Fibroblast of upper back skin (primary cell): ENCODE measurements at places on chromosomes 2 and 18.

DNA sequence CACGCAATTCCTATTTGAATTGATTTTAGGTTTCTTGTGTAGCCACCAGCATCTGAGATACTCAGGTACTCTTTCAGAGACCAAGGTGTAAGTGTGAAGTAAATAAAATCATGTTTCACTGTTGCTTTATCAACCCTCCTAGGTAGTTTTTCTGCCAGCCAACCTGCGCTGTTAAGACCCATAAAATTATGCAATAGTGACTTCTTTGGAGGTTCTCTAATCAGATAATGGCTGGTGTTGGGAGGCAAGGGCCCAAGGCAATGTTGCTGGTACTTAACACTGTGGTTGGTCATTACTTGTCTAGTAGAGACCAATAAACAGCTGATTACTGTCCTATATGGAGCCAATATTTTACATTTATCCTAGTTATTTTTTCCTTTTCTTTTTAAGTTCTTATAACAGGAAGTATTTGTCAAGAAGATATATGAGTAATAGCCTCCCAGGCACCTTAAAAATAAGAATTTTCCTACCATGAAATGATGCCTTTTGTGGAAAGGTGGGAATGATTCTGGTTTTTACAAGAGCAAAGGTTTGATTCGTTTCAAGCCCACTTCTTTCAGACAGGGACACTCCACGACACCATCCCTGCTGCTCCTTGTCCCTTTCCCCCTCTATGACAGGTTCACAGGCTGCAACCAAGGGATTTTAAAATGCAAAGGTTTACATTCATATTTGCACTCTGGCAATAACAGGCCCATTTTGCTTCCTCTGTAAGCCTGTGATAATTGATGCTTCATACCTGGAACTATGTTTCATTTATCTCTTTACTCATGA, 259.3 kb downstream of the MEIS1 start:
- DNase-seq = no peak

GRCh38 chr2:239804161-239805042, 220.7 kb downstream of the NDUFA10 start:
- no peak for DNase-seq

DNA sequence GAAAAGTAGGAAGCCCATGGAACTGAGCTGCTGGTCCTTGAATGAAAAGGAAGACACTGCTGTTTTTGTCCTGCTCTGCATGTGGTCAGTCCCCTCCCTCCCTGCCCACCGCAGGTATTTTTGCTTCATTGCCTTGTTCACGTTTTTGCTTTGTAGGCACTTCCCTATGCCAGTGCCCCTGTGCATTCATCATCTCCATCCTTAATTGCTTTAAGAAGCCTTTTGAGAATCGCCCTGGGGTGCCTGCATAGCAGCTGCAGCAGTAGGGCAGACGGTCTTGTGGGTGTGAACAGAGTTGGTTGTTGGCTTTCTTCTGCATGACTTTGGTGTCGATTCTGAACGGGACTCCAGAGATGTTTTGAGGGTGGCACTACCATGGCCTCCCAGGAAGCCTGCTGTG, 97.0 kb downstream of the CABLES1 start:
- DNase-seq = no peak

GRCh38 chr2:121627525-121628050, 21.7 kb downstream of the CLASP1 start:
- DNase-seq = no peak

DNA sequence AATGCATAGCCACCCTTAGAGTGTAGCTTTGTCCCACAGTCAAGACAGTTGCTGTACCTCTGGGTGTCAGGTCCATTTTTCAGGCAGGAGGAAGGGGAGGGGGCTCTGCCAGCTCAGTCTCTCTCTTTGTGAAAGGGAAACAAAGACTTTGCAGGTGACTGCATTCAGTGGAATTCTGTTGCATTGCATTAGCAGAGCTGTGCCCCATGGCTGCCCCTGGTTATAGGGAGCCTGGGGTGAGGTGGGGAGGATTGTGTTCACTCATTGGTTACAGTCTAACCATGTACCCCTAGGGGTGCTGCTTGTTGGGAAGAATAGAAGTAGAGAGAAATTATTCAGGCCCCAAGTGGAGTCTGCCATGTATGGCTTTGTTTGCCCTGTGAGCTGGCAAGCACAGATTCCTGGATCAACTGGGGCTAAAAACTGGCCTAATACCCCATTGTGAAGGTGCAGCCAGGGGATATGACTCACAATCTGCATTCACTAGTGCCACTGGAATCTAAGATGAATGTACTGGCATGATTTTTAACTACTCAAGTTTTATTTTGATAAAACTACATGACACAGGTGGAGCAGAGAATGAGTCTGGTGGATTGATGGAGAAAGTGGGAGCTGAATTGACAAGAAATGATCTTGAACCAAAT, 118.4 kb downstream of the SH3BP4 start:
- no peak for DNase-seq

DNA sequence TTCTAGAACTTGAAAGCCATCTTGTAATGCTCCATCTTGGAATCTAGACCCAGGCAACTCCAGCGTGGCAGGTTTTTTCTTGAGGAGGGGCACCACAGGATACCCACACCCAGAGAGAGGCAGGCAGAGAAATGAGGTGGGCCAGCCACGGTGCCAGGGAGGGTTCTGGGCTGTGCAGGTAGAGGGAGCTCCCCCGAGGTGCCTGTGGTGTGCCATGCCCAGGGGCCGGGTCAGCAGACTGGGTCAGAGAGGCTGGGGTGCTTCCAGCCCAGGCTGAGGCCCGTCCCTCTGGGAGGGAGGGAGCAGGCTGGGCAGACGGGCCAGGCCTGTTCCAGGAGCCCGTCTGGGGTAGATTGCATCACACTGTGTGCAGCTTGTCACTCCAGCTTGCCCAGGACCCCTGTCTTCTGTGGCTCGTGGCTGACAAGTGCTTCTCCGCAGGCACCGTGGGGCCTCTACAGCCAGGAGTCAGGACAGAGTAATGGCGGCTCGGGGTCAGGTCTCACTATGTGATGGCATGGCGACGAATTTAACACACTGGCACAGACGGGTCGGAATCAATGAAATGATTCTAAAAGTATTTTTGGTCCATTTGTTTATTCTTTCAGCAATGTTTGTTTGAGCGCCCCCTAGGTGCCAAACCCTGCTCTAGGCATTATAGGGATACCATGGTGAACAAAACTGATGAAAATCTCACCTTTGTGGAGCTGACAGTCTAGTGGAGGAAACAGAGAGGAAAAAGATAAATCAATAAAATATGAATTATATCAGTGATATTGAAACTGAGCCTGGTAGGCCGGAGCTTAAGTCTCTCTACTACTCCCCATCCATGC, 144.0 kb downstream of the ACOXL start:
- no peak for DNase-seq

DNA sequence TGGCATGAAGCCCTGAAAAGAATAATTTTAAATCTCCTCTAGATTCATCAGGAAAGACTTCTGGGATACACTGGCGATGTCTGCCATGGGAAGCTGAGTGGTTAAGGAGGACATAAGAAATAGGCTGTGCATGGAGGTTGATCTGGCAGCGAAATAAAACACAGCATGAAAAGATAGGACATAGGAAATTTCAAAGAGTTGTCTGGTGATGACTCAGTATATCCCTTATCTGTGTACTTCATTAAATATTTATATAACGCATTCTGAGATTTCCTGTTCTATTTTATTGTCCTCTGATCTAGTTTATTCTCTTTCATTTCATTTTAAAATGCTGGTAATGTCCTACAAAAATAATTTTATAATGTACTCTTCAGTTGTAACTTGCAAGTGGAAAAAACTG, 1337.3 kb upstream of the DDX18 start:
- DNase-seq = no peak

GRCh38 chr18:74635224-74635975, 37.7 kb downstream of the ZNF407 start:
- DNase-seq = no peak

GRCh38 chr2:164710837-164711765, 89.8 kb upstream of the GRB14 start:
- DNase-seq = no peak

- DNase-seq = no peak
Observed at GRCh38 chr2:126781206-126781605, 117.5 kb upstream of the TEX51 start.

DNA sequence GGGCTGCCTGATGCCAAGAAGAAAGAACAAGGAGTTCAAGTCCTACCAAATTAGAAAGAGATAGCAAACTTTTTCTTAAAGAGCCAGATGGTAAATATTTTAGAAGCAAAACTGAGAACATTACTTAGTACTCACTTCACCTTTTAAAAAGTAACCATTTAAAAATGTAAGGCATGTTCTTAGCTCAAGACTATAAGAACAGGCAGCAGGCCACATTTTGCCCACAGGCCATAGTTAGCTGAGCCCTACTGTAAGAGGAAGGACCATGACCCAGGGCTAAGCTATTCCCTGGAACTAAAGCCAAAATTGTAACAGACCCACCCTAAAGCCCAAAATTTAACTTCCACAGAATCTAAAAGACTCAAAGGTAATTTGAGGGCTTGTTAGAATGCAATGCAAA, 31.3 kb downstream of the USP40 start:
- peak; percentile 13 for DNase-seq

GRCh38 chr18:44870631-44871502, 190.2 kb downstream of the SETBP1 start:
- DNase-seq = no peak

- no peak for DNase-seq
Observed at GRCh38 chr2:240782886-240783818, 36.9 kb downstream of the KIF1A start.

GRCh38 chr18:10965119-10965518, 184.2 kb downstream of the PIEZO2 start:
- peak; percentile 27 for DNase-seq

DNA sequence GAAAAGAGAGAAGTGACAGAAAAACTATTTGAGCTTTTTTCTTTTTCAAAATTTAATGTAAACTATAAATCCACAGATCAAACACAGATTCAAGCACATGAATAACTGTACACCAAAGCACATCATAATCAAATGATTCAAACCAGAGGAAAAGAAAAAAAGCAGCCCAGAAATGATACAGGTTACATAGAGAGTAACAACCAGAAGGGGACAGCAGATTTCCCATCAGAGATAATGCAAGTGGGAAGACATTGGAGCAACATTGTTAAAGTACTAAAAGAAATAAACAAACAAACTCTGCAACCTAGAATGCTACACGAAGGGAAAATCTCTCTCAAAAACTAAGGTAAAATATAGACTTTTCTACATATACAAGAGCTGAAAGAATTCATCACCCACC, 34.5 kb downstream of the CMPK2 start:
- DNase-seq = no peak

DNA sequence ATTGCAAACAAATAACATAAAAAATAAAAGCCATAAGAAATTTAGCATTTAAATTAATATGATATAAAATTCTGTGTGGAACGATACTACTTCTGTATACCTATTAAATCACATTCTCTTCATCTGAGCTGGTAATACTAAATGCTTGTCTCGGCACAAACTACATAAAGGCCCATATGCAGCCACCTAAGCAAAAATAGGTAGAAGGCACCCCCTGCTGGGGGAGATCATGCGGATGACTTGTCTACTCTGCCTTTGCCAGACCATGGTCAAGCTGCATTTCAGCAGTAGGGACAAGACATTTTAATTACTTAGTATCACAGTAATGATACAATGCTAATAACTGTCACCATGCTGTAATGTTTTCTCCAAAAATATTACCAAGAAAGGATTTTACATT, 108.0 kb downstream of the CDH19 start:
- peak; percentile 42 for DNase-seq

- no peak for DNase-seq
Observed at GRCh38 chr2:1309507-1309906, 103.8 kb upstream of the TPO start.

GRCh38 chr2:163997466-163997865, 261.7 kb upstream of the FIGN start:
- no peak for DNase-seq

GRCh38 chr2:174939046-174939445, 66.1 kb downstream of the CHN1 start:
- DNase-seq = peak; percentile 86

GRCh38 chr18:837922-838321, 25.9 kb upstream of the YES1 start:
- DNase-seq = no peak

DNA sequence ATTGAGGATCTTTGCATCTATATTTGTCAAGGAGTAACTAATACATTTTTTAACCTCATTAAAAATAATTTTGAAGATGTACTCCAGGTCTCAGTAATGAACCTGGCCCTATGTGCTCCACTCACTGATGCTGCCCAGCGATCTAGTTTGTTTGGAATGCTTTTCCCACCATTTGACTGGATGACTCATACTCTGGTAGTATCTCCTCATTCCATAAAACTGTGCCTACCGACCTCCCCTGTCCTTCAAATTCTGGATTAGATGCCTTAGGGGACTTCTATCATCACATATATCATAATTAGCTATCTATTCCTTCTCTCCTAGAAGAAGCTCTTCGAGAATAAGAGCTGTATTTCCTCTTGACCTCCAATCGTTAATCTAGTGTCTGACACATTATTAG, 83.8 kb downstream of the FAM117B start:
- DNase-seq = peak; percentile 66

DNA sequence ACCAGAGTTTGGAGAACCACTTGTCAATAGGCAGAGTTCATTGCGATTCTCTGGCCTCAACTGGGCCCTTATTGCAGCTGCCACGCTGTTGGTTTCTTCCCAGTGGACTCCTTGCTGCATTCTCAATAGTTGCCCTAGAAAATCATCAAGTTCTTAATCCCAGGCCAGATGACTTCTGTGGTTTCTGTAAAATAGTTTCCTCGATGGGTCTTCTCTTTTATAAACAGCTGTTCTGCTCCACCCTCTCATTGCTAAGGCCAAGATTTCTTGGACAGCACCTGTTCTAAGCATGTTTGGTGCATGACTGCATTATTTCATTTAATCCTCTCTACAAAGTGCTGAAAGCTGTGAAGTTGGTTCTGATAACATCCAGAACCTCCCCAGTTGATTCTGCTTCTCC, 131.0 kb downstream of the BCL2L11 start:
- no peak for DNase-seq

DNA sequence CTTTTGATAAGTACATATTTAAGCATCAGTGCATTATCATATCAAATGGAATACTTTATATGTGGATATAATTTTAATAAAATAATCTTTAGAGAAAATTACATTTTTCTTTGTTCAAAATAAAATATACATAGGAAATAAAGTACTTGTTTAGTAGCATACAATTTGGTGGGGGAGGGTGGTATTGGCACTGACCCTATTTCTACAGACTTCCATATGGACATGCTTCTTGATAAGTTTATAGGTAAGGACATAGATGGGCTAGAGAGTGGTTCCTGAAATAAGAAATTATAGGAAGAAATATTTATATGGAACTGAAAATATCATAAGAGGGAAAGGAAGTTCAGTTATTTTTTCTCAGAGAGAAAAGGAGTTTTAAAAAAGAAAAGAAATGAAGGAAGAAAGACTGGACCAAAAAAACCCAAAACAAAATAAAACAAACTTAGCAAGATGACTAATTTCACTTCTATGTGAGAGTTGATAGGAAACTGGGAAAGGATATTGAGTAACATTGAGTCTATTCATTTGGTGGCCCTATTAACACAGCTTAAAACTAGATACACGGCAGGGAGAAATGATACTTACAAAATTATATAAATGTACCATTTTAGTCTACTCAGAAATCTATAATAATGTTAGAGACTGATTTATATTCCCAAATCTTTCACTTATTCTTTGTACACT, 505.9 kb downstream of the ERBB4 start:
- peak; percentile 25 for DNase-seq
